Central memory CD4-positive, alpha-beta T cell (primary cell): ENCODE measurements at places on chromosomes 11 and 22.

DNA sequence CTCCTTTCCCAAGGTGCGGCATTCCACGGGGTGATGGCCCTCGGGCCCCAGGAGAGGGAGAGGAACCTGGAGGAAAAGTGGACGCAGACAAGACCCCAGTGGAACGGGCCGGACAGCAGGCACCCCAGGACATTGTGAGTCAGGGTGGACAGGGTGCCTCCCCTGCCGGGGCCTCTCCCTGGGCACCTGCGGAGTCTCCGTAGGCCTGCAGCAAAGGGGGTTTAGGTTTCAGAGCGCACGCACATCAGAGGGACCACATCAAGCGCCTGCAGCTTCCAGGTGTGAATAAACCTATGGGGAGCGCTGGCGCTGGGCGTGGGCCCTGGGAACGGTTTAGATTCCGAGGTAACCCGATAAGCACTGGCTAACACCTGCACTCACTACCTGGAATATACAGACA is 22.7 kb upstream of the FGF19 start:
- DNase-seq = no peak

DNA sequence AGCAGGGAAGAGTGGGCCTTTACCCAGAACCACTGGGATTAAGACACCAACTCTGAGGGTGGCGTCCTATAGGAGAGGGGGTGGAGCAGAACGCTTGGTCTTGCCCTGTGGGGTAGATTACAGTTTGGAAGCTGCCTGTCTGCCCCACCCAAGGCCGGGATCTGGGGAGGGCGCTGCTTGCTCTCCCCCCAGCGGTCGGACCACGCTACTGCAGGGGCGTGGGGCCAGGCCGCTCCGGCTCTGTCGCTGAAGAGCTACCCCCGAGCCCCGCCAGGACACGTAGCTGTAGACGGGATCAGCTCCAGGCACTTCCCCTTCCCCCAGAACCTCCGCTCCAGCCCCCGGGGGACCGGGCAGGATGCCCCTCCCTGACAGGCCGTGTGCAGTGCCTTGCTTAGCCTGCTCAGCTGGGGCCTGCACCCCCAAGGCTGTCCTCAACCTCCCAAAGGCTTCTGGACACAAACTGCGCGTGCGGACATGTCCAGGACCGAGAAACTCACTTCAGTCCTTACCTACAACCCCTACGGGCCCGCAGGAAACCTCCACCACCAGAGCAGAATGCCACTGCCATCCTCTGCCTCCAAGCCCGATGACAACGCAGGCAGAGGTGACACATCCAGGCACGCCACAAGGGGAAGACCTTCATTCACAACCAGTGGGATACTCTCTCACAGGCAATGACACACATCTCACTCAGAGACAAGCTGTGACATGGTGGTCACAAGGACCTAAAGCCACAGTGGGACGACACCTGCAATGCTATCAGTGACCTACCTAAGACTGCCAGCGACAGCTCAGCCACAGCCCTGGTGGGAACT is 3.6 kb downstream of the AHNAK start:
- DNase-seq = peak; percentile 62

DNA sequence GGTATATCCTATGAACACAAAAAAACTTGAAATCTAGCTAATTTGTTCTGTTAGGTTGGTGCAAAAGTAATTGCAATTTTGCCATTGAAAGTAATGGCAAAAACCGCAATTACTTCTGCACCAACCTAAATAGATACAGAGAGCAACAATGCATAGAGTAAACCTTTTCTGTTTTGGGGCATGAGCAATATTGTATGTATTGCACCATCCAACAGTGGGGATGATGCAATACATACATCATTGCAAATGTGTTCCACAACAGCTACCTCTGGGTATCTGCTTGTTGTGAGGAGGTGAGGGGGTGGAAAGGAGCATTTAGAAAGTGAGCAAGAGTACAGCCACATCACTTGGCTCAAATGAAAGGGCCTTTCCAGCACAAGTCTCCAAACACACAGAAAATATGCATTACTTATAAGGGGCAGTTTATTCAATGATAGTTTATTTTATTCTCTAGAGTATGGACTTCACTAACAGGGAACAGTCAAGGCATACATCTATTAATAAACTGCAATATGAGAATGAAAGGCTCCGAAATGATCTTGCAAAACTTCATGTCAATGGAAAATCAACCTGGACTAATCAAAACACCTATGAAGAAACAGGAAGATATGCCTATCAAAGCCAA is 77.3 kb downstream of the DEUP1 start:
- no peak for DNase-seq

GRCh38 chr11:65576867-65577755 is 1.3 kb downstream of the EHBP1L1 start:
- no peak for DNase-seq
